M059J (cell line): ENCODE measurements at places on chromosomes 7 and 10.

DNA sequence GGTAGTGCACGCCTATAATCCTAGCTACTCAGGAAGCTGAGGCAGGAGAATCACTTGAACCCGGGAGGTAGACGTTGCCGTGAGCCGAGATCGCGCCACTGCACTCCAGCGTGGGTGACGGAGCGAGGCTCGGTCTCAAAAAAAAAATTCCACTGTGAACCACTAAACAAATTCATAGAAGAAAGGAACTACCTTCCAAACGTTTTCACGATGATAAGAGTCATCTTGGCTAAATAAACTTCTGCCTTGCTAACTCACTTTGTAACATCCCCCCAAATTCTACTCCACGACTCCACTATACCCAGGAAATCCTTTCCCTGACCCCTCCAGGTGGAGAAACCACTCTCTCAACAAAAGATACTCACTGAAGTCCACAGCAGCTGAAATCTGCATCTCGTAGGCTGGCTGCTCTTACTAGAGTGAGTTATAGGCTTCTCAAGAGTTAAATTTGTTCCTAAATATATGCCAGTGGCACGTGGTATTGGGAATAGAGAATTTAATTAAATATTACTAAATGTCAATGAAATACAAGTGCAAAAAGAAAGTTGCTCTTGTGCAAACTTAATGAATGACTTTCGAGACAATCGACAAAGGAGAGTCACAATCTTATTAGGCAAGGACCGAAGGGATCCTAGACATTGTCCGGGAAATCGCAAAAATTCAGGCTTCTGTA is 1.6 kb upstream of the GTF2I start:
- no peak for DNase-seq

GRCh38 chr10:91796331-91797047 is 1.7 kb upstream of the TNKS2 start:
- peak; percentile 37 for DNase-seq

DNA sequence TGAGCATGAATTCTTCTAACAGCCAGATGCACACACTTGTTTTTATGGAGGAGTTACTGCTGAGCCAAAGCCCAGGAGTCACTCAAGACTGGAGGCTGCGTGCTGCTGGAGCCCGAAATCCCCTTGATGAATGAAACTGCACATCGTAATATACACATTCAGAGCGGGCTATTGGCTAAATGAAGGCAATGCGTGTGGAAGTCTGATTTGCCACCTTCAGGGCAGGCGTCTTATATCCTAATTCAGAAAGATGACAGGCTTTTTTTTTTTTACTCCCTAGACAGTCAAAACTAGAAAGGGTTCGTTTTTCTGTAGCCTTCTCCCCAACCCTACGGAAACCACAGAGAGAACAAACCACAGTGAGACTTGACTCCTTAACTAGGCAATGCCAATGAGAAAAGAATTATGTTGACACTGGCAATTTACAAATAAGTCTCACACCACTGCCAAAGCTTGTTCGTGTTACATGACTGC is 227.2 kb upstream of the KLF14 start:
- peak; percentile 94 for DNase-seq

DNA sequence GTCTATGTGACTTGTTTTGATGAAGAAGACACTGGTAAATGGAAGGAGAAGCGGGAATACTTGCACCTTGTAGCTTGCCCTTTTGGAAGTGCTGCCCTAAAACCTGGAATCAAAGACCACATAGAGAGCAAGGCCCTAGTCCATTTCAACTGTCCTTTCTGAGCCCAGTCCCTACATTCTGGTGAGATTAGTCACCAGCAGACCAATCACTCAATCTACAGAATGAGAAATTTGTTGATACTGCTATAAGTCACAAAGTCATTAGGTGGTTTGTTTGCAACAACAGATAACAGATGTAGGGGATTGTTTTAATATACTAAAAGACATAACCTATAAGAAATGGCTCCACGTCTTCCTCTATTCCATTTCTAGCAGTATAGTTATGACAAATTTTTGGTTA is 33.6 kb downstream of the WASL start:
- DNase-seq: peak; percentile 67

- DNase-seq: no peak
Measured at GRCh38 chr7:4626318-4626845, 55.7 kb upstream of the FOXK1 start.

- peak; percentile 0 for DNase-seq
Measured at GRCh38 chr10:12549297-12549696, 199.9 kb downstream of the CAMK1D start.

DNA sequence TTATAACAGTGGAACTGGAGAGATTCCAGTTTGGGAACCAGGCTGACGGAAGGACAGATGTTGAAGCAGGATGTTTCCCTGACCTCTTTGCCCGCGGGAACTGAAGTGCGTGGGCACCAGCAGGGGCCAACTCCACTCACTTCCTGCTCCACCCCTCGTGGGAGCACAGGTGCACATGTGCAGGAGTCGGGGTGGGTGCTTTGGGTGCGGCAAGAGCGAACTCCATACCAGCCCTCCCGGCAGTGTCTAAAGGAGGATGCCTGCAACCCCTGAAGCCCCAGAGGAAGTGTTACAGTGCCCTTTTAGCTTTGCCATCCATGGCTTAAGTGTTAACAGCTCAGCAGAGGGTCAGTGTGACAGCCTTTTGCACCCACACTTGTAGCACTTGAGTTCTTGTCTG is 27.4 kb upstream of the UBE3C start:
- DNase-seq: no peak

- no peak for DNase-seq
Measured at GRCh38 chr10:72426986-72427385, 72.3 kb upstream of the DNAJB12 start.

DNA sequence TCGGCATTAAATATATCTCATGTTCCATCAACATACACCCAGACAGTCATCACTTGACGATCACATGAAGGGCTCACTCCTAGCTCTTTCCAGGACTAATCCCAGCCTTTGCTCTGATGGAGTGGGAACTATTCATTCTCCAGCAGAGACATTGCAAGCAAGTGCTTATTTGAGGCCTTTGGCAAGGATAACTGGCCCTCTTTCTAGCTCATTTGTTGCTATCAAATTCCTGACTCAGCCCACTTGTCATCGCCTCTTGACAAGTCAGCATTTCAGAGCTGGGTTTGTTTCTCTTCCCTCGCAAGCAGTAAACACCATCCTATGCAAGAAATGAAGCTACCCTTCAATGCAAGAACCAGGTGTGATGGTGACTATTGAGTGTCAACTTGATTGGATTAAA is 1165.7 kb upstream of the AUTS2 start:
- no peak for DNase-seq

GRCh38 chr7:141663081-141663849 is 38.7 kb downstream of the DENND11 start:
- no peak for DNase-seq

DNA sequence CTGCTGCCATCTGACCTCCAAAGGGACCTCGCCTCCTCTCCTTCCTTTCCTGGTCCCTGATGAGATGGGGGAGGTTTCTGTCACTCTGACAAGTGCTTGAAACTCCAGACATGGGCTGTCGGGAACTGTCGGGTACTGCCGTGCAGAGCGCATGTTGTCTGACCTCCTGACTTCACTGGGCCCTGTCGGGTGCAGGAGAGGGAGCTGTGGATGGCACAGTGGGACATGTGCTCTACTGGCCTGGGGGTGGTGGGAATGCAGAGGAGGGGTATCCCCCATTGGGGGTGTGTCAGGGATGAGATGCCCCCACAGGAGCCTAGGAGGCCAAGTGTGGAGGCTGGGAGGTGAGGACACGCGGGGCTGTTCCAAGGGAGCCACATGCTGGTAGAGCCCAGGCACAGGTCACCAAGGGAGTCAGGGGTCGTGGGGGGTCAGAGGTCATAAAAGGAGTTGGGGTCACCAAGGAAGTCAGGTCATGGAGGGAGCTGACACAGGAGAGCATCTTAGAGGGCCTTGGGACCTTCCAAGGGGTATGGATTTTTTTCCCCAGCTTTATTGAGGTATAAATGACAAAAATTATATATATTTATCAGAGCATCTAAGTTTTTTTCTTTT is 30.9 kb downstream of the TMEM120A start:
- DNase-seq: no peak

GRCh38 chr10:68897336-68897741 is 3.8 kb upstream of the DDX50 start:
- peak; percentile 77 for DNase-seq

DNA sequence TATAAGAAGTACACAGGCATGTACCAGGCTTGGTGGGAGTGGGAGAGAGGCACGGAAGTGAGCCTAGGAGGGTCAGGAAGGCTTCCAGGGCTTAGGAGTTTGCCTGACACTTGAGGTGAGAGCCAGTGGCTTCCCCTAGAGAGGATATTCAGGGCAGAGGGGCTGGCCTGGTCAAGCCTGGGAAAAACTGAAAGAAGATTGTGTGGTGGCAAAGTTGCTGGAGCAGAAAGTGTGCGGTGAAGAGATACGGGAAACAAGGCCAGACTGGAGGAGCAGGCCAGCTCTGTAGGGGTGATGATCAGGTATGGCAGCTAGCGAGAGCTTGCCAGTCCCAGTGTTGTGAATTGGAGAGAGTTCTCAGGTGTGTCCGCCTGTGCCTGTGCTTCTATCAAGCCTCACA is 129.9 kb downstream of the CCNY start:
- no peak for DNase-seq

GRCh38 chr10:76138286-76138685 is 706.9 kb downstream of the LRMDA start:
- no peak for DNase-seq

DNA sequence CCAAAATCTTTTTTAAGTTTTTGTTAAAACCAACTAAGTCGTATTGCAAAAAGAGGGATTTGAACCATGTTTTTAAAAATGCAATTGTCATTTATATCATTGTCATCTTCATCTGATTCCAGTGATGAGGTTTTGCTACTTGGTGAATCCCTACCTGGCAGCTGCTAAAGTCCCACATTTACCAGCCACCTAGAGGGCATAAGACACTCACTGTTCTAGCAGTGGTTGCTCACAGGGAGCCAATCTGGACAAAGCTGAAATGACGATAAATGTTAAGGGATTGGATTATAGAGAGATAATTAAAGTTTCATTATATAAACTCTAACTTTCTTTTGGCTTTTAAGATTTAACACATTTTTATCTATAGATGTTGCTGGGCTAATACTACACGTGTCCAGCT is 18.7 kb downstream of the KIFBP start:
- DNase-seq: no peak

- DNase-seq: no peak
Measured at GRCh38 chr10:77600640-77601039, 37.0 kb downstream of the KCNMA1 start.

- DNase-seq: no peak
Measured at GRCh38 chr7:143385891-143386781, 5.0 kb downstream of the ZYX start.

- DNase-seq: no peak
Measured at GRCh38 chr7:100779359-100779758, 46.0 kb downstream of the ZAN start.

GRCh38 chr7:16136896-16137295 is 284.4 kb downstream of the CRPPA start:
- no peak for DNase-seq

GRCh38 chr10:70474780-70475179 is 3.8 kb upstream of the PALD1 start:
- DNase-seq: peak; percentile 37

DNA sequence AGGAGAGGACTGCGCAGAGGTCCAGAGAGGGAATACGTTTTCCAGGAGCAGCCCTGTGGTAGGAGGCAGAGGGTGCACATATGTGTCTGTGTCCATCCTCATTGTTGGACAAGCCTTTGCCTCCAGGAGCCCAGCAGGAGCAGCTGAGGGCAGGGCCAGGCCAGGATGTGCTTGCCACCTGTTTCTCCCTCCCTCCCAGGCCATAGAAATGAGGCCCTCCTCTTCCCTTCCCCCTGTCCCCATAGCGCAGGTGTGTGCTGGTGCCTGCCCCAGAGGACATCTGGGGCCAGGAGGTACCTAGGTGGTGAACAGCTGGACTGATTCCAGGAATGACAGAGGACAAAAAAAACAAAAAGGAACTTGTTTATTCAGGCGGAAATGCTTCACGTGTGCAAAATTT is 10.5 kb upstream of the CXCL12 start:
- no peak for DNase-seq

DNA sequence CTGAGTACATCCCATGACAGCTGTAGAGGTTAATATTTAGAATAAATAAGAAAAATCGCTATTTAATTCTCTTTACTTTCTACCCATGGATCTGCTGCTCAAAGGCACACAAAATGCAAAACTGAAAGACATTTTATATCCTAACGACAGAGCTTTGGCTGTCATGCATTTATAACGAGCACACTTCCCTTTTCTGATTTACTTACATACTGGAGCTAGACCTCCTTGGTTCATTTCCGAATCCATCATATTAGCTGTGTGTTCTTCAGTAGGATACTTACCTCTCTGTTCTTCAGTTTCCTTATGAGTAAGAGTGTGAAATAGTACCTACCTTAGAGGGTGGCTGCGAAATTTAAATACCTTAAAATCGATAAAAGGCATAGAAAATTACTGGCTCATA is 10.9 kb downstream of the CALCR start:
- DNase-seq: no peak

- DNase-seq: peak; percentile 90
Measured at GRCh38 chr7:128031901-128032604, 816 bp upstream of the LRRC4 start.

DNA sequence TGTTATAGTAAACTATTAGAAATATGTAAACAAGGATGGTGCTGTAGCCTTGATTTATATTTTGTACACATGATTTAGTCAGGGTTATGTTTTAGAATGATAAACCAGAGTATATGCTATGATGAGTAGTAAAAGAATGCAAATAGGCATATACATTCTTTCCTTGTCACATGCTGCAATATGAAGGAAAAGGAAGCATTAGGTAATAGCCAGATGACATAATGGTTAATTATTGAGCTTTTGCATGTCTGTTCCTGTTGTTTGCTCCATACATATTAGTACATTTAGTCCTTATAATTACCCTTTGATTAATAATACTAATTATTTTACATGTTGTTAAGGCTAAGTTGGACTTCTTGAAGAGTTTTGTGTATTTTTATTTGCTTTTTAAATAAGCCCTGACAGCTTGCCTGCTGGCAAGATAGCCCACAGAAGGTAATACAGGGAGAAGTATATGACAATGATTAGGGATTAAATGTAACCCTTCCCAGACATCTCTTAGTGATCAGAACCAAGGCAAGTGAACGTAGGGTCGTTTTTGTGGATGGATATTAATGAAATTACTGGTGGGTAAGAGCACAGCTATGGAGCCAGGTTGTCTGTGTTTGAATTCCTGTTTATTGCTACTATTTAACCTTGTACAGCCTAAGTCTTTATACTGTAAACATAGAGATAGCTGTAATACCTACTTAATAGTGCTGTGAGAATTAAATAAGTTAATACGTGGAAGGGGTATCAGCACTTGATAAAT is 68.4 kb downstream of the PHTF2 start:
- no peak for DNase-seq

DNA sequence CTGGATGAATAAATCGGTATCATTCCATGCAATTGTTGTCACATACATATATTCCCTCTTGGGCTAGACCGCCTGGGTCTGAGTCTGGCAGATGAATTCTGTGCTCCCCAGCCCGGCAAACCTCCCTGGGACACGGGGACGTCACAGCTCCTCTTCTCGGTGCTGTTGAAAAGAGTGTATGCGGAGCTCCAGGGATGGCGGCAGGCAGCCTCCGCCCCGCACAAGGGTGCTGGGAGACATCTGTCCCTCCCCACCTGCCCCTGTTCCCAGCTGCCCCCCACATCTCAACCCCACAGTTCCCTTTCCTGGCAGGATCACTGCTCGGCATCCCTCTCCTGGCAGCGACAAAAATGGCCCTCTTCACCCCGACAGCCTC is 32.1 kb downstream of the PRKAG2 start:
- DNase-seq: no peak

- DNase-seq: no peak
Measured at GRCh38 chr7:73758581-73759138, 11.4 kb downstream of the CLDN3 start.

GRCh38 chr10:3714531-3714930 is 70.5 kb downstream of the KLF6 start:
- DNase-seq: no peak
